ENCODE measurements at places on chromosomes 5 and 9. TPM values are rescaled to one million over a fixed set of nuclear protein-coding genes. Genes with fewer than 3 reads are reported as not detected.

DNA sequence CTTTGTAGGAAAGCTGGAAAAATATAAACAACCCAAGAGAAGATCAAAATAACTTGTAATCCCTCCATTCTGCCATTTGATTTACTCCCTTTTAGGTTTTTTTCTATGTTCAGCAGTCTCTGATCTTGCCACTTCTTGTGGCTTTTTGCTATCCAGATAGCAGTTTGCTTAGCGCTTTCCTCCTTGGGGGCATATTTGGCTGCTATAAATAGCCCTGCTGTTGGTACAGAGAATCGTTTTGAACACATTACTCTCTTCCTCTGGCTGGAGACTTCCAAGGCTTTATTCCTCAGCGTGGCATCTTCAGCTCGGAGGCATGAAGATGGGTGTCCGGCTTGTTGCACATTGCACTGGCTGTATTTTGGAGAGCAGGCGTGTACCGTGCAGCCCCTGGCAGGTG lies 38.6 kb downstream of the HMCN2 start:
- DNase-seq: no peak

DNA sequence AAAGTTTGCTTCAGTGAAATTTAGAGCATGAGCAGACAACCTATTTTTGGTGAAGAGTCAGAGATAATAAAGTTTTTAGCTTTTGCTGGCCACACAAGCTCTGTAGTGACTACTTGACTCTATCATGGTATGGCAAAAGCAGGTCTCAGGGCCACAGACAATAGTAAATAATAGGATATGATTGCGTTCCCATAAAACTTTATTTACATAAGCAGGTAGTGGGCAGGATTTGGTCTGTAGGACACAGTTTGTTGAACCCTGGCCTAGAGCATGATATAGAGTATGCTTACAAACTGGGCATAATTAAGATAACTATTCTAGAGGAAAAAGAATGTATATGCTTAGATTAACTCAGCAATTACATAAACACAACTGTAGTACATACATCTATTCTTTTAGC lies 30.1 kb downstream of the ITGA1 start:
- DNase-seq: no peak

The CLIC3 gene
- total RNA-seq: 1.9 TPM

DNA sequence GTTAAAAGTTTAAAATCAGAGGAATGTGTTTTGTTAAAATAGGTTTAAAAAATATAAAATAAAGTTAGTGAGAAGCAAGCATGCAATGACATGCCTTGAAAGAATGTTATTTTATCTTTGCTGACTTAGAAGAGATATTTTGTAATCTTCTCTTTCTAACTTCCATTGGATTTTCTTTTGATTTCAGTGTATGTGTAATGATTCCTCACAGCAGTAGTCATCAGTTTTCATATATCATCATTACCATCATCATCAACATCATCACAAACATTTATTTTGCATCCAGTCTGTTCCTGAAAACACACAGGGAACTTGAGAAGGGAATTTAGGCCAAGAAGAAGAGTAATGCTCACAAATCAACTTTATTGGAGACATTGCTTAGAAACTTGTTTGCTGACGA lies 699.6 kb downstream of the TAF11L14 start:
- DNase-seq: no peak

The SLC46A2 gene
- 0.19 TPM for total RNA-seq

- no peak for DNase-seq
Observed at GRCh38 chr5:174571662-174572397, 152.6 kb upstream of the MSX2 start.

The CBY3 gene
- total RNA-seq: not detected

DNA sequence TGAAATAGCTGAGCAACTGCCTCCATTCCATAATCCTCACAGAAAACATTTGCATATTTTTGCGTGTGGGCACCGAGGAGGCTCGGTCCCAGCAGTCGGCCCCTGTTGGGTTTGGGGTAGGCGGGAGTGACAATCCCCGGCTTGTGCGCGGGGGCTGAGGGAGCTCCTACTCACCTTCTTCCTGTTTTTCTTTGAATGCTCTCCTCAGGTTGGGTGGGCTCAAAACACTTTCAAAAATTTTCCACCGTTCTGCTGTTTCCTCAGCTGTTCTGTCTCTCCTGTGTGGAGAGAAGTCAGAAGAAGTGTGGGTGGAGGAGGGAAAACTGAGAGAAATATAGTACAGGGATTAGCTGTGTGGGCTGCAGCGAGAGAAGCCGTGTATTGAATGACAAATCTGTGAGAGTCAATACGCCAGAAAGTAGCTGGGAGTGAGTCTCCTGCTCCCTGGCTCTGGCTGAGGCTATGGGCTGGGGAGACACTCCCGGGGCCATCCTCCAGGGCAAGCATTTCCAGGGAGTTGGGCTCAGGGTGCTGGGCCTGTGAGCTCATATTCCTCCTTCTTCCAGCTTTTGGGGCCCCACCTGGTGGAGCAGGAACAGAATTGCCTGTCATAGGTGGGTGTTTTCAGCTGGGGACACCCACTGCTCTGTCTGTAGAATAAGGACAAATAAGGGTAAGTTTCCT lies 84.7 kb downstream of the CMYA5 start:
- no peak for DNase-seq

- peak; percentile 88 for DNase-seq
Observed at GRCh38 chr9:122370869-122371755, at the start of gene PTGS1. Gene PTGS1 (plus strand): TSS chr9:122371024. CDS start chr9:122371085, 61 bp downstream.

The PCDHB13 gene
- 3.9 TPM for total RNA-seq

DNA sequence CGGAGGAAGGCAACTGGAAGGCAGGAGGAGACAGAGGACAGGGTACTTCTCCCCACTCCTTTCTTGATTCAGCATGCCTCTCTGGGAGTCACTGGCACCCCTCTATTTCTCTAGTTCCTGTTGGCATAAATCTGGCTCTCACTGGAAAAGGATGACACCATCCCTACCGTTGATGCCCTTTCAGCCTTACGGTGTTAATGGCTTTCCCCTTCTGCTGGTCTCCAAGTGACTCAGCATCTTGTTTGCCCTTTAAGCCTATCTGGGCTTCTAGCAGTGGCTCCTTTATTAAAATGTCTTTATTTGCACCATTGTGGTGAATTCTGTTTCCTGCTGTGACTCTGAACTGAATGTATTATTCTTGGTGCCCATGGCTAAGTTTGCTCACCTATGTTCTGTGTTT lies 227.3 kb upstream of the GLRA1 start:
- DNase-seq: no peak

DNA sequence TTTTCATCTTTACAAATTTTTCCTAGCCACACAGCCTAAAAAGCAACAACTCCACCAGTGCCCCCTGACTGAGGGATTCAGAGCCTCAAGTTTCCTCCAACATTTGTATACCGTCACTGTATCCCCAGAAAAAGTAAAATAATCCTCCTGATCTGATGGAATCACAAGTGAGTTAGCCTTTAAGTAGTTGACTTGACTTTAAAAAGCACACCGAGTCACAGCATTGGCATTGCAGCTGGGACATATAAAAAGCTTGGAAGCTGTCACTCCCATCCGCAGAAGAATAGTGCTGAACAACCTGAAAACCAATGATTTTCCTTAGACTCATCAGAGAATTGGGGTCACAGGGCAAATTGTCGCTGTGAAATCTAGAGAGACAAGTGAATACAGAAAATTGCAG lies 41.6 kb upstream of the FBN2 start:
- DNase-seq: no peak

The KCNV2 gene
- not detected for total RNA-seq

The SHISAL2B gene
- not detected for total RNA-seq

DNA sequence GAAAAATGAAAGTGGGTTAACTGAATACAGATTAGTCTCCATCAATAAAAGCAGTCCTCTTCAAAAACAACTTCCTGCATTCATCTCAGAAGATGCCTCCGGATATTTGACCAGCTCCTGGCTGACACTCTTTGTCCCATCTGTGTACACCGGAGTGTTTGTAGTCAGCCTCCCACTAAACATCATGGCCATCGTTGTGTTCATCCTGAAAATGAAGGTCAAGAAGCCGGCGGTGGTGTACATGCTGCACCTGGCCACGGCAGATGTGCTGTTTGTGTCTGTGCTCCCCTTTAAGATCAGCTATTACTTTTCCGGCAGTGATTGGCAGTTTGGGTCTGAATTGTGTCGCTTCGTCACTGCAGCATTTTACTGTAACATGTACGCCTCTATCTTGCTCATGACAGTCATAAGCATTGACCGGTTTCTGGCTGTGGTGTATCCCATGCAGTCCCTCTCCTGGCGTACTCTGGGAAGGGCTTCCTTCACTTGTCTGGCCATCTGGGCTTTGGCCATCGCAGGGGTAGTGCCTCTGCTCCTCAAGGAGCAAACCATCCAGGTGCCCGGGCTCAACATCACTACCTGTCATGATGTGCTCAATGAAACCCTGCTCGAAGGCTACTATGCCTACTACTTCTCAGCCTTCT lies 16.6 kb downstream of the F2R start:
- DNase-seq: no peak

DNA sequence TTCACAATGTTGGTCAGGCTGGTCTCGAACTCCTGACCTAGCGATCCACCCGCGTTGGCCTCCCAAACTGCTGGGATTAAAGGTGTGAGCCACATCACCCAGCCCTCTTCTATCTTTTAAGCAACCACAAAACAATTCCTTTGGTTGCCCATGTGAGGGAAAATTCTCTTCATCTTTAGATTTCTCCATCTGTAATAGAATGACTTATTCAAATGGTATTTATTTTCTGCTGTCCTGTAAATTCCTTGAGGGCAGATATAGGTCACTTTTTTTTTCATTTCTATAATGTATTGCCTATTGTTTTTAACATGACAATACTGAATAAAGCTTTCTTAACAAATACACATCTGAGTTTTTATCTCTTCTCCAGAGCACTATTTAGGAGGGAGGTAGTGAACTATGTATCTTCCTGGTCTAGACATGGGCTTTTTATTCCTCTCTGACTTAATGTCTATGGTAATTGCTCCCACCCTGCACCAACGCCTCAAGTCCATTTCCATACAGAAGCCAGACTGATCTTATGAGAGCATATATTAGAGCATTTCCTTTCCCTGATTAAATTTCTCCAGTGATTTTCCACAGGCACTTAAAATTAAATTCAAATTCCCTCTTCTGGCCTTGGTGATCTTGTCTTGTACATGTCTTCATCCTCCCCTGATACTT lies 595.6 kb downstream of the CAAP1 start:
- DNase-seq: no peak

GRCh38 chr9:132247942-132248341 lies 86.1 kb downstream of the NTNG2 start:
- peak; percentile 26 for DNase-seq

The IL4 gene
- total RNA-seq: not detected

The PCDHB11 gene
- total RNA-seq: 4.0 TPM

- no peak for DNase-seq
Observed at GRCh38 chr5:147406636-147407035, 103.2 kb downstream of the DPYSL3 start.

The NUTM2F gene
- total RNA-seq: not detected

DNA sequence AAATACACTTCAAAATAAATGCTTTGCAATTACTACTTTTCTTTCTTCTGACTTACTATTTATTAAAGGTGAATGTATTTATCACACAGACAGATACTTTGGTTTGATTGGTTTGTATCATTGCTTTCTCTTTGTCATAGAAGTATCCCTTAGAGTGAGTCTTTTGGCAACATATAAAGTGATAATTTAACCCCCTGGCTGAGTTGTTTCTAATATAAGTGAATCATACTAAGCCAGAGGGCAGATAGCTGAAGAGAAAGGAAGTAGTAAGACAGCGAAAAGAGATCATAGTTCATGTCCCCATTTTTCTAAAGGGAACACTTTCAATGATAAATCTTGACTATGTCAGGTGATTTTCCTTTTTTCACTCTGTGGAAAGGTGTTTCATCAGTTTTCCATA lies 38.6 kb downstream of the CAMK4 start:
- DNase-seq: no peak

The RNF224 gene
- not detected for total RNA-seq

- DNase-seq: no peak
Observed at GRCh38 chr9:98992885-98993569, 49.3 kb downstream of the COL15A1 start.

GRCh38 chr5:158514986-158515359 lies 584.7 kb downstream of the EBF1 start:
- no peak for DNase-seq

GRCh38 chr9:94157050-94157801 lies 73.0 kb downstream of the PTPDC1 start:
- DNase-seq: no peak

The PCDHA5 gene
- total RNA-seq: 0.14 TPM

GRCh38 chr5:38686658-38687057 lies 130.2 kb upstream of the LIFR start:
- no peak for DNase-seq

- no peak for DNase-seq
Observed at GRCh38 chr5:34580983-34581382, 75.1 kb upstream of the RAI14 start.

The ADCY2 gene
- total RNA-seq: 15.1 TPM

The PCDH12 gene
- 8.7 TPM for total RNA-seq
